ENCODE measurements at places on chromosomes 2 and 18.

- DNase-seq, result no peak
These were observed 11.6 kb downstream of the FECH start for GRCh38 chr18:57574866-57575265.

- DNase-seq, result peak; percentile 21
These were observed 55.6 kb downstream of the TGFA start for GRCh38 chr2:70498054-70498453.

GRCh38 chr18:12741351-12741750 is 38.5 kb downstream of the PSMG2 start:
- DNase-seq, result no peak

DNA sequence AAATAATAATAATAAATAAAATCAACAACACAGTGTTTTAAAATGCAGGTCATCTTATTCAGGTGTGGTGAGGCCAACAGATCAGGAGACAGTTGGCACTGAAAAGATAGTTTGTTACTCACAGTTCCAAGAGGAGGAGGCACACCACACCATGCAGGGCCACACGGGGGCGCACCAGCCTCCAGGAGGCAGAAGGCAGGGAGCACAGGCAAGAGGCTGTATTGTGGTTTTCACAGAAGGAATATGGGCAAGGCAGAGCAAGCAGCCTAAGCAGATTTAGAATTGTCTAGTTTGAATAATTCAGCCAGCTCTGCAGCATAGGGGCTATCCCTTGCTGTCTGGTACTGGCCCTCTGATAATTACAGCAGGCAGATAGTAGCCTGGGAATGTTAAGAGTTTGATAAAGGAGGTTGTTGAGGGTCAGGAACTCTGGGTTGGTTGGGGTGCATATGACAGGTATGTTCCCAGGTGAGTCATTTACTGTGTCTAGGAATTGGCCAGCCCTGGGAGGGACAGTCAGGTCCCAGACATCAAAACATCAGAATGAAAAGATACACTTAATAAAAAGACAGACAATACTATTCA is 31.3 kb downstream of the KIAA2012 start:
- DNase-seq, result peak; percentile 79

GRCh38 chr2:189176516-189176915 is 3.0 kb downstream of the COL5A2 start:
- no peak for DNase-seq

- peak; percentile 92 for DNase-seq
These were observed 10.0 kb downstream of the HK2 start for GRCh38 chr2:74843899-74844298.

DNA sequence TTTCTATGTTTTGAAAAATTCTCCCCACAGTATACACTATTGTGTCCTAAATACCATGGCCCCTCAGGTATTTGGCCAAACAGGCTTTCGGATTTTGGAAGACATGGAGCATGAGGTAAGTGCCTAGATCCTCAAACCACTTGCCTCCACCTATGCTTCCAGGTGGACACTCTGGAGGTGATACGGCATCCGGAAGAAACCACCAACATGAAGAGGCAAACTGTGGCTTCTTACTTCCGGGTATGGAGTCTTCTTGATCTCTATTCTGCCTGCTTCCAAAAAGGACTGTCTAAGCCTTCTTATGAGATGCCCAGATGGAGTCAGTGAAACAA is 252.0 kb upstream of the SP5 start:
- DNase-seq, result no peak

DNA sequence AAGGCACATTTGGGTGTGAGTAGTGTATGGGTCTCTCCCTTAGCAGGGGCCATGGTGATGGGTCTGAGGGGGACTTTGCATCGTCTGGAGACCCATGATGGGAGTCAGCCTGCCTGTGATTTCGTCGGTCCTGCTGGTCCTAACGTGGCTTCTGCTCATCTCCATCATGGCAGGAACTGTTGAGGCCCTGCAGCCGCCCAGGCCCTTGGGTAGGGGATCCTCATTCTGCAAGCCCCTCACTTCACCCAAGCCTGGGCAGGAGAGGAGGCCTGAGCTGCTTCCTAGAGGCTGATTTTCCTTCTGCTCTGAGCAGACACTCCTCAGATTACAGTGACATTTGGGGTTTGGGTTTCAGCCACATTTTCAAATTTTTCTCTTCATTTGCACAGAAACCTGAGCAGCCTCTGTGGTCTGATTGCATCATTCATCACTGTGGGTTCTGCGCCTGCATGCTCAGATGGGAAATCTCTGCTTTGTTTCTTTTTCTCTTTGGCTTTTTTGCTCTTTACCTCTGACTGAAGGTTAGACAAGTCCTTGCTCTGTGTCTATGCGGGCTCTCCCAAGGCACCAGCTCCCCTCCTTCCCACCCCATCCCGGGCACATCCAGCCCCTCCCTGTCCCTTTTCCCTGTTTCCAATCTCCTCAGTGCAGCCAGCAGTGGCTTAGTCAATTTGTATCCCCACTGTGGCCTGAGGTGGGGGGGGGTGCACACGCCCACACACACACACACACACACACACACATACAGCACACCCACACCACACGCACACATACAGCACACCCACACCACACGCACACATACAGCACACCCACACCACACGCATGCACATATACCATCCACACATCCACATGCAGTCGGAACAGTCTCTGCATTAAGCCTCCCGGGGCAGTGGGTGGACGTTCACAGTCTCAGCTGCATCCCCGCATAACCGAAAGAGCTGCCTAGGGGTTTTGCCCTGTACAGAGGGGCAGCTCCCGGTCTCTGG is 305.4 kb upstream of the HS6ST1 start:
- DNase-seq, result peak; percentile 45

Measured in suppressor macrophage treated with lipopolysaccharide for 4 hours (primary cell).